ENCODE measurements at places on chromosomes 16 and 17.

DNA sequence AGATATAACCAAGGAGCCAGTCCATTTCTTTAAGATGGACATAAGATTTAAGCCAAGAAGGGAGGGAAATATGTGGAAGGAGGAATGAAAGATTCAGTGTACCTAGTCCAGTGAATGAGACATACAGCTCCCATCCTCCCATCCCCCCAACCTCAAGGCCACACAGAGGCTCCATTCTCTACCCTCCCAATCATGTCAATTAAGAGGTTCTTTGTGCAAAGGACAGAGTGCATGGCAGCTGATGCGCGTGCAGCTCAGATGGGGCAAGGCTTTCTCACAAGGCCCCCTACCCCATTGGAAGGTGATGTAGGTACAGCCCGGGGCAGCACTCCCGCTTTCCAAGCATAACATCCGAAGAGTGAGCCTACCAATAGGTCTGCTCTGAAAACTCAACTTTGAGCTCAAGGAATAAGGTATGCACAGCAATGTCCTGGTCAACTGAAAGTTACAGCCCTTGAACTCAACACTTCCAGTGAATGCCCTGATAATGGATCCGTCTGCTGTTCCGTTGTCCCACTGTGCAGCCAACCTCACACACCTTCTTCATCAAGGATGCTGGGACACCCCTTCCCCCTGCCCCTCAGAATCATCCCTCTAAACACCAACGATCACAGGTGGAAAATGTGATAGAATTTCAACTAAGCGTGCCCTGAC, 458.1 kb downstream of the SOX9 start:
- DNase-seq, result no peak

GRCh38 chr17:7204828-7205461, 14.7 kb downstream of the DLG4 start:
- DNase-seq, result peak; percentile 83

- no peak for DNase-seq
Measured at GRCh38 chr17:37744961-37745800, at the start of gene HNF1B. TSS of gene HNF1B (minus strand) at chr17:37745059. CDS start at chr17:37744884, 175 bp downstream.

- no peak for DNase-seq
Measured at GRCh38 chr16:85225257-85225656, 113.0 kb upstream of the CIBAR2 start.

DNA sequence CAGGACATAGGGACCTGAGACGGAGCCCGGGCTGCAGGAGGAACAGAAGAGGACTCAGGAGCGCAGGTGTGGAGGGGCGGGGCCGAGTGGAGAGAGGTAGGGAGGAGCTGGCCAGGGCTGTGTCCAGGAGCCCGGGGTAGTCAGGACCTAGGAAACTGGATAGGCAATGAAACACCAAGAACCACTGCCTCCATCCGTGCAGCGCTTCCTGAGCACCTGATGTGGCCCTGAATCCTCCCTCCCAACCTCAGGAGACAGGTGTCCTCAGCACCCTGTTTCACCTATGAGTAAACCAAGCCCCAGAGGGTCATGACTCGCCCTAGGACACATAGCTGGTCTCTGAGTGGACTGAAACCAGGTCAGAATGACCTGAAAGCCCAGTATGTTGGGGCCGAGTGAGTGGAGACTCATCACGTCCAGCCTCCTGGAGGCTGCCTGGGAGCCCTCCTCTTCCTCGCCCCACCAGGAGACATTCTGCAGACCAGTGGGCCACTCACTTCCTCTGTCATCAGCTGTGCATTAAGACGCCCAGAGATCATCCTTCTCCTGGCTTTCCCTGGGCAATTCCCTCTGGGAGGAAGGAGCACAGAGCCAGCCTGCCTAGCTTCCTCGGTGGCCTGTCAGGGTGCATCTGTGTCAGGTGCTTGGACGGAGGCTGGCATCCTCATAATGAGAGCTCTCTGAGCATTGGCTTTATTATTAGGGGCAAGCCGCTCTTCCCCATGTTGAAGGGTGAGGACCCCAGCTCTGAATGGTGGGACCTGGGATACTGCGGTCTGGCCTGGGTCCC, 72.8 kb downstream of the SCNN1B start:
- no peak for DNase-seq

DNA sequence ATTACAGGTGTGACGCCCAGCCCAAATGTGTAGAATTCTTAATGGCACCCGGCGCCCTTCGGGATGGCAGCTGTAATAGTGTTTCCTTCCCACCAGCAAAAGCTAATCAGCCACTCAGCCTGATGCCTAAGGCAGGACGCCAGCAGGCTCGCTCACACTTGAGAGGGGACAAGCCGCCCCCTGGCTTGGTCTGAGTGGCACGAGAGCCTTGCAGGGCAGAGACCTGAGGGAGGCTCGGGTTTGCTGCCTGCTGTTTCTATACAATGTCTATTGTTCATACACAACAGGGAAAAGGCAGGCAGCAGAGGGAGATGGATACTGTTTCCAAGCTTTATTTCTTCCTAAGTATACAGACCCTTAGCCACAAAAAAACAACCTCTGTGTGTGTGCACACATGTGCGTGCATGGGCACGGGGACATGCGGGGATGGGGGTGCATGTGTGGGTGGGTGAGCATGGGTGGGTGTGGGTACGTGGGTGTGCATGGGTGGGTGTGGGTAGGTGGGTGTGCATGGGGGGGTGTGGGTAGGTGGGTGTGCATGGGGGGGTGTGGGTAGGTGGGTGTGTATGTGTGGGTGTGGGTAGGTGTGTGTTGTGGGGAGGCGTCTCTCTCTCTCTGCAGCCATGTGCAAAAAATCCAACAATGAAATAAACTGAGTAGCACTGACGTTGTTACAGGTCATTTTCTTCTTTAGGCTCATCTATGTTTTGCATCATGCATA, 10.0 kb downstream of the SLC38A8 start:
- DNase-seq, result no peak

DNA sequence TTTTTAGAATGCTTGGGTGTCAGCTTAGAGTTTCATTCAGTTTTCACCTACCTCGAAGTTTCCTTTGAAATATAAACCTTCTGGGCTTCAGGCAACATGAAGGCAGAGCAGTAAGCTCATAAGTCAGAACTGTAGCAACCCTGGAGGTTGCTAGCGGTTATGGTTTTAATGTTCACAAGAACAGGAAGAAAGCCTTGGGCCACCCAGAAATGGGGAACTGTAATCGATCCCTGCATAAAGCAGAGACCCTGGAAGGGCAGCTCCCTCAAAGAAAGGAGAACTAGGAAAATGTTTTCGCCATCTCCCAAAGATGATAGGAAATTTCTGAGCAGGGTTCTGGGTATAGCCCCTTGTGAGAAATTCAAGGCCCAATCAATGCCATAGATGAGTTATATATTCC, 47.8 kb upstream of the RASL10B start:
- no peak for DNase-seq

DNA sequence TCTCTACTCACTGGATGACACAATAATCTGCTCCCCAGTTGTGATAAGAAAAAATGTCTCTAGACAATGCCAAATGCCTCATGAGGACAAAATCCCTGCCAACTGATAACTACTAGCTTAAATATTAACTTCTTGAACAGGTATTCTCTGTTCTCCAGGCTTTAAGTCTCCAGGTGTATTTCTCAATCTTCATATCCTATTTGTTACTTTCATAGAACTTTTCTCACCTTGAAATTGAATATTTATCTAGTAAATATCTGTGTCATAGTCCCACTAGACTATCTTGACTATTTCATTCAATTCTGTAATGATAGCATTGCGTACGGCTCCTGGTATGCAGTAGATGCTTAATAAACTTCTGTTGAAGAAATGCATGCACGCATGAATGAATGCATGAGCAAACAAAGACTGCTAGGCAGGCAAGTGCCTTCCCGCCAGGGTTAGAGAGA, 15.9 kb downstream of the HSD17B2 start:
- no peak for DNase-seq

DNA sequence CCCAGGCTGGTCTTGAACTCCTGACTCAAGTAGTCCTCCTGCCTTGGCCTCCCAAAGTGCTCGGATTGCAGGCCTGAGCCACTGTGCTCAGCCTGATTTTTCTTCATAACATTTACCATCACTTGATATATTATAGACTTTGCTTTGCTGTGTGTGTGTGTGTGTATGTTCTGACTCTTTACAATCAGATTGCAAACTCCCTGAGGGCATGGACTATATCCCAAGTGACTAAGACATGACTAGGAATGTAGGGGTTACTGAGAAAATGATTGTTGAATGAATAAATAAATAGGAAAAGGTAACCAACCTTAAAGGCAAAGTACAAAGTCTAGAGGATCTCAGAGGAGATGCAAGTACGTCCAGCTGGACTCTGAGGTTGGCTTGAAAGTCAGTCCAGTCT, 9.6 kb upstream of the OR2C1 start:
- DNase-seq, result no peak

DNA sequence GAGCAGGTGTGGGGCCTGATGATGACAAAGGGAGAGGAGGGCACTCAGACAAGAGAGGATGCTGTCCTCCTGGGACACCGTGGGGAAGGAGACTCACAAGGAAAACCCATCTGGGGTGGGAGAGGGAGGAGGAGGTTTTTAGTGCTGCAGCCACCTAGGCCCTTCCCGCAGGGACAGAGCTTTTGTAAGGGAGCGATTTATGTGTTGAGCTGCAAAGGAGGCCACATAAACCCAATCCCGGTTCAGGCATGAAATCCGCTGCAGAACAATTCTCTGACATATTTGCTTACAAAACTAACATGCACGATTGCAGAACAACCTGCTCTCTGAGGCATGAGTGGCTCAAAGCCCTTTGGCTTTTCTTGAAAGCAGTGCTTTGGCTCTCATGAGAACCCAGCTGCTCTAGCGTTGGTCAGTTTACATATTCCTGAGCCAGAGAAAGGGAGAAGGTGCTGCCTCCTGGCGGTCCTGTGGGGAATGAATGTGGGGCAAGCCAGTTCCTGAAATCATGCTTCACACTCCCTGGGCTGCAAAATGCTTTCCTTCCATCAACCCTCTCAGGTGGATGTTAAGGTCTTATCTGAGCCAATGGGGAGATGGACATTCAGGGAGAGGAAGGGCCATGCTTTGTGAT, 122.4 kb upstream of the NLRP1 start:
- DNase-seq, result peak; percentile 19

GRCh38 chr17:81651692-81652091, 4.7 kb downstream of the PDE6G start:
- DNase-seq, result peak; percentile 90

GRCh38 chr17:48412841-48413240, 17.2 kb downstream of the SKAP1 start:
- no peak for DNase-seq

GRCh38 chr16:87202346-87202745, 114.8 kb downstream of the C16orf95 start:
- no peak for DNase-seq

DNA sequence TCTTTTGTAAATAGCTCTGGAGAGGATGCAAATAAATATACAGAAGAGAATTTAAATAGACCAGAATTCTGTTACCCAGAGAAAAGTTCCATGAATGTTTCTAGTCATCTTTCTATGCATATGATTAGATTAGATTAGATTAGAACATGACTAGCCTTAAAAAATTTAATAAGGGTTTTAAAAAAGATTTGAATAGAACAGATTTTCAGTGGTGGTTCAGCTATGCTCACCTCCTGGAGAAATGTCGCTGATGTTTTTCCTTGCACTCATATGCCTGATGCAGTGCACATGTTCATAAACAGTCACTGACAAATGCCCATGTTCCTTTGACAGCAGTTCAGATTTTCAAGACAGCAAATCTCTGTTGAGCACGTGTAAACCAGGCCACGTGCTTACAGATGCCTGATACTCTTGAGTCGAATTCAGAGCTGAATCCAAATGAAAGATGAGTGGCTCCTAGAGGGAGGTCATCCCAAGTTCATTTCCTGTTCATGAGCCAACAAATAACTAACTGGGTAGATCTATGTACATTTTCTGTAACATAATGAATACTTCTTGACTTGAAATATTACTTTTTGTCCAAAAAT, 19.9 kb upstream of the RAB11FIP4 start:
- peak; percentile 67 for DNase-seq

DNA sequence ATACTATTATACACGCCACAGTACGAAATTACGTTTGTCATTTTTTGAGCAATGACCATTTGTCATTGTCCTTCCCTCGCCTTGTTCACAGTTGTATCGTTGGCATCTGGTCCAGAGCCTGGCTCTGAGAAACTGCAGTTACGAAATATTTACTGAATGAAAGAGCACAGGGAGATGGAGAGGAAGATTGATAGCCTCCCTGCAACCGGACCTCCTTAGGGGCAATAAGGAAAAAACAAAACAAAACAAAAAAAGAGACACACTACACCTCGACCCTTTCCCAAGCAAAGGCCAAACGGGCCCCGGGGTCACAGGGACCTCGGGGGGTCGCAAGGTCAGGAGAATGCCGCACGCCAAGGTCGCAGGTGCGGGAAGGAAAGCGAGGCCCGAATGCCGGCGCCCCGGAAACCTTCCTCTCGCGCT, 857 bp downstream of the GOT2 start:
- peak; percentile 65 for DNase-seq

DNA sequence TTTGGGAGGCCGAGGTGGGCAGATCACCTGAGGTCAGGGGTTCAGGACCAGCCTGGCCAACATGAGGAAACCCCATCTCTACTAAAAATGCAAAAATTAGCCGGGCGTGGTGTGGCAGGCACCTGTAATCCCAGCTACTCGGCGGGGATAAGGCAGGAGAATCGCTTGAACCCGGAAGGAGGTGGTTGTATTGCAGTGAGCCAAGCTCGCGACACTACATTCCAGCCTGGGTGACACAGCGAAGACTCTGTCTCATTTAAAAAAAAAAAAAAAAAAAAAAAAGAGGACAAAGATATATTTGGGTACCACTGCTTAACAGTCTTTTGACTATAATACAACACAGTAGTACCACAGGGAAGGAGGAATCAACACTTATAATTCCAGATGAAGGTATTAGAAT, 9.2 kb downstream of the CNOT1 start:
- no peak for DNase-seq

- DNase-seq, result no peak
Measured at GRCh38 chr17:7930841-7931631, 710 bp downstream of the TRAPPC1 start.

DNA sequence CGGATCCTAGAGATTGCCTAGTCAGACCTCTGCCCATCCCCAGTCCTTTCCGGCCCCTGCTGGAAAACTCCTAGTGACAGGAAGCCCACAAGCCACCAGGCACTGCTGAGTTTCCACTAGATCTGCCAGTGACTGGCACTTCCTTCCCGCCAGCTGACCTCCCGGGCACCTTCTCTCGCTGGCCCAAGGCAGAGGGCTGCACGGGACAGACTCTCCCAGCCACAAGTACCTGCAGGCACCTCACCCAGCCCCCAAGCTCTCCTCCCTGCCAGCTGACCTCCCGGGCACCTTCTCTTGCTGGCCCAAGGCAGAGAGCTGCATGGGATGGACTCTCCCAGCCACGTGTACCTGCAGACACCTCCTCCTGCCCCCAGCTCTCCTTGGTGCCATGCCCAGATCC, 66.3 kb upstream of the DOC2B start:
- no peak for DNase-seq

DNA sequence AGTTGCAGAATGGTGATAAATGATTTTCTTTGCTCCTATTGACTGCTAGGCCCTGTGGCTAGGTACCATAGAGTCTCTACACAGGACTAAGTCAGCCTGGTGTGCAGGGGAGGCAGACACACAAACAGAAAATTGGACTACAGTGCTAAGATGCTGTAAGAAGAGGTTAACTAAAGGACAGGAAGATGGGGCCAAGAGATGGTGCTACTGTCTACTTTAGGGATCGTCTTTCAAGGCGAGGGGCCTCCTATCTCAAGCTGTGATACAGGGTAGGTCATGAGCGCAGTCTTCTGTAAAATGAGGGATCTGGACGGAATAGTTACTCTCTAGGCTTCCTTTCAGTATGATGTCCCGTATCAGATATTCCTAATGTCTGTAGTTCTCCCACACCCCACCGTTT, 817 bp downstream of the NME1 start:
- DNase-seq, result peak; percentile 26
